ENCODE measurements at places on chromosomes 16 and 17.

GRCh38 chr17:74545843-74546230 is at the start of gene CD300C:
TSS of gene CD300C (minus strand) at chr17:74546115. CDS start at chr17:74545782, 333 bp downstream.
- DNase-seq: no peak

DNA sequence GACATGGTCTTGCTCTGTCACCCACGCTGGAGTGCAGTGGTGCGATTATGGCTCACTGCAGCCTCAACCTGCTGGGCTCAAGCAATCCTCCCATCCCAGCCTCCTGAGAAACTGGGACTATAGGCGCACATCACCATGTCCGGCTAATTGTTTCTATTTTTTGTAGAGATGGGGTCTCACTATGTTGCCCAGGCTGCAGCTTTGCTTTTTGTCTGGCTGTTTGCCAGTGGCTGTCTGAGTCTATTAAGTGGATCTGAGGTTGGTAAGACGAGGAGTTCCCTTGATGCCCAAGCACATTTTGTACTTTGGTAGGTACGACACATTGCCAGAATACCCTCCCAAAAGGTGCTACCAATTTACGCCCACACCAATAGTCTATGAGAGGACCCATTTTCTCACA is 5.1 kb downstream of the TBX21 start:
- DNase-seq: no peak

GRCh38 chr17:39801055-39801454 is 63.1 kb downstream of the IKZF3 start:
- no peak for DNase-seq

DNA sequence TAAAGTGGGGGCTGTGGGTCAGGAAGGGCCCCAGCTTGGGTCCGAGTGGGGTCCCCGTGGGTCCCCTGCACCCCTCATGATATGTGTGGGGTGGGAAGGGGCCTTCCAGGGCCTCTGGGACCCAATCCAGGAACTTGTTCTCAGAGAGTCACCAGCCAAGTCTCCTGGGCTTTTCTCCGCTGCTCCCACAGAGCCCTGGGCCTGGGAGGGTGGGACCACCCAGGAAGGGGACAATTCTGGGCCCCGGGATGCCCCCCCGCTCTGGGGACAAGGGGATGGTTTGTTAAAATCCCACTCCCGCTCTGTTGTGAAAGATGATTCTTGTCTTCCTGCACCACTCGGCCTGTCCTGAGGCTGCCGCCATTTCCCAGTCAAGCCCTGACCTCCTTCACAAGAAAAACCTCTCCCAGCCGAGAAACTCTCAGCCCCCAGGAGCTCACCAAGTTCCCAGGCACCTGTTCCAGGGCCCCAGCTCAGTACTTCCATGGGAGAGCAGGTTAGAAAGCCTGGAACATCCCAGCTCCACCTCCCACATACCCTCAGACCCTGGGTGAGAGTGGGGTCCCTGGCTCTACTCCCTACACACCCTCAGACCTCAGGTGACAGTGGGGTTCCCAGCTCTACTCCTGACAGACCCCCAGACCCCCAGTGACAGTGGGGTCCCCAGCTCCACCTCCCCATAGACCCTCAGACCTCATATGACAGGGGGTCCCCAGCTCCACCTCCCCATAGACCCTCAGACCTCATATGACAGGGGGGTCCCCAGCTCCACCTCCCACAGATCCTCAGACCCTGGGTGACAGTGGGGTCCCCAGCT is 75.1 kb downstream of the METRNL start:
- no peak for DNase-seq
